Activated CD4-positive, alpha-beta T cell treated with anti-CD3 and anti-CD28 coated beads, Interleukin-2, amount 10 ng/mL, durations not matched to agents 24 days and 14 days (primary cell): ENCODE measurements at places on chromosomes 3 and 15. TPM values are rescaled to one million over a fixed set of nuclear protein-coding genes. Genes with fewer than 3 reads are reported as not detected.

Gene SOX2
- not detected in 2 replicates for total RNA-seq

Gene PEX5L
- total RNA-seq = 0.12 and 0.17 TPM in 2 replicates

Gene SEC61A1
- total RNA-seq = 194 TPM in 2 replicates

GRCh38 chr3:189954733-189955665 is 165.7 kb downstream of the P3H2 start:
- no peak overlapping the region for H3K27ac ChIP-seq
- DNase-seq = no peak
- peaks cover 17% of the 10 kb centered on the region for H3K27me3 ChIP-seq
- H3K4me1 ChIP-seq = peaks cover 2% of the 10 kb centered on the region
- H3K4me3 ChIP-seq = no peak overlapping the region
- H3K36me3 ChIP-seq = no peaks in the 10 kb centered on the region

DNA sequence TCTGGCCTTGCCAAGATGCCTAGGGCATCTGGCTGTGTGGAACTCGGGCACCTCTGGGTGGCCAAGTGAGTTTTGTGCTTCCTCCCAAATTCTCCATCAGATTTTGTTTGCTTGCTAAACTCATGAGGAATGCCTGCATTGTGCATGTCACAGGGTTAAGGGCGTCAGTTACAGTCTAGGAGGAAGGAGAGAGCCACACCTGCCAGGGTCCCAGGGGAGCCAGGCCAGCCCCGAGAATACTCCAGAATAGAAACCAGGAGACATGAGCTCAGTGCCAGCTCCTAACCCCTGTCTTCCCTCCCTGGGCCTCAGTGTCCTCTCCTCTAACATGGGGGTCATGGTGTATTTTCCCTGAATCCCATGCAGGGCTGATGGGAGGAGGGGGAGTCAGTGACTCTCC is 22.0 kb upstream of the SKOR1 start:
- H3K4me3 ChIP-seq = no peak overlapping the region
- no peak for DNase-seq
- H3K27me3 ChIP-seq = no peaks in the 10 kb centered on the region

DNA sequence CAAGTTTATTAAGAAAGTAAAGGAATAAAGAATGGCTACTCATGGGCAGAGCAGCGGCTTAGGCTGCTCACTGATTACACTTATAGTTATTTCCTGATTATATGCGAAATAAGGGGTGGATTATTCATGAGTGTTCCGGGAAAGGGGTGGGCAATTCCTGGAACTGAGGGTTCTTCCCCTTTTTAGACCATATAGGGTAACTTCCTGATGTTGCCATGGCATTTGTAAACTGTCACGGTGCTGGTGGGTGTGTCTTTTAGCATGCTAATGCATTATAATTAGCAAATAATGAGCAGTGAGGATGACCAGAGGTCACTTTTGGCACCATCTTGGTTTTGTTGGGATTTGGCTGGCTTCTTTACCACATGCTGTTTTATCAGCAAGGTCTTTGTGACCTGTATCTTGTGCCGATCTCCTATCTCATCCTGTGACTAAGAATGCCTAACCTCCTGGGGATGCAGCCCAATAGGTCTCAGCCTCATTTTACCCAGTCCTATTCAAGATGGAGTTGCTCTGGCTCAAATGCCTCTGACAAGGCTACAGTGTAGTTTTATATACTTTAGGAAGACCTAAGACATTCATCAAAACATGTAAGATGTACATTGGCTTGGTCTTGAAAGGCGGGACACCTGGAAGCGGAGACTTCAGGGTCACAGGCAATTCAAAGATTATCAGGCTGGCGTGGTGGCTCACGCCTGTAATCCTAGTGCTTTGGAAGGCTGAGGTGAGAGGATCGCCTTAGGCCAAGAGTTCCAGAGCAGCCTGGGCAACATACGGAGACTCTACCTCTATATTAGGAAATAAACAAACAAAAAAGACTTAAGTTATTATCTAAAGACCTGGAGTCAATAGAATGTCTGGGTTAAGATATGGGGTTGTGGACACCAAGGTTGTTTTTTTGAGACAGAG is 3.2 kb upstream of the BLOC1S6 start:
- no peak overlapping the region for H3K27ac ChIP-seq
- peaks cover 21% of the 10 kb centered on the region for H3K4me1 ChIP-seq
- peaks cover 5% of the 10 kb centered on the region for H3K36me3 ChIP-seq

DNA sequence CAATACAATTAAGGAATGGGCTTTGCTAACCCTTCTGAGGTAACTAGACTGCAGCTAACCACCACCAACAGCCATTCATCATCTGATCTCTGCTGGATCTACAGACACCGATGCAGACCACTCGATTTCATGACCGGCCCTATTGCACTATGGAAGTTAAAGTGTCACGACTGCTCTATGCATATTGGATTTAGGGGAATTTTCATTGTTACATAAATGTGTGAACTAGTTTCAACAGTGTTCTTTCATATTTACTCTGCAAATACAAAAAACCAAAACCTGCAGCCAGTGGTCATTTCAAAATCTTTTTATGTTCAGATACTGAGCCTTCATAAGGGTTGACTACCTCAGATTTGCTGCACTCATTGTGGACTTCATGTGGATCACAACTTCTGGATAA is 14.5 kb downstream of the CDV3 start:
- no peak overlapping the region for H3K4me3 ChIP-seq
- H3K36me3 ChIP-seq = peaks cover 53% of the 10 kb centered on the region
- no peak for DNase-seq

- no peak overlapping the region for H3K4me3 ChIP-seq
- no peaks in the 10 kb centered on the region for H3K4me1 ChIP-seq
- H3K27me3 ChIP-seq = peaks cover 2% of the 10 kb centered on the region
- no peak for DNase-seq
- no peak overlapping the region for H3K27ac ChIP-seq
These were observed 57.6 kb upstream of the FXR1 start for GRCh38 chr3:180854887-180855286.

DNA sequence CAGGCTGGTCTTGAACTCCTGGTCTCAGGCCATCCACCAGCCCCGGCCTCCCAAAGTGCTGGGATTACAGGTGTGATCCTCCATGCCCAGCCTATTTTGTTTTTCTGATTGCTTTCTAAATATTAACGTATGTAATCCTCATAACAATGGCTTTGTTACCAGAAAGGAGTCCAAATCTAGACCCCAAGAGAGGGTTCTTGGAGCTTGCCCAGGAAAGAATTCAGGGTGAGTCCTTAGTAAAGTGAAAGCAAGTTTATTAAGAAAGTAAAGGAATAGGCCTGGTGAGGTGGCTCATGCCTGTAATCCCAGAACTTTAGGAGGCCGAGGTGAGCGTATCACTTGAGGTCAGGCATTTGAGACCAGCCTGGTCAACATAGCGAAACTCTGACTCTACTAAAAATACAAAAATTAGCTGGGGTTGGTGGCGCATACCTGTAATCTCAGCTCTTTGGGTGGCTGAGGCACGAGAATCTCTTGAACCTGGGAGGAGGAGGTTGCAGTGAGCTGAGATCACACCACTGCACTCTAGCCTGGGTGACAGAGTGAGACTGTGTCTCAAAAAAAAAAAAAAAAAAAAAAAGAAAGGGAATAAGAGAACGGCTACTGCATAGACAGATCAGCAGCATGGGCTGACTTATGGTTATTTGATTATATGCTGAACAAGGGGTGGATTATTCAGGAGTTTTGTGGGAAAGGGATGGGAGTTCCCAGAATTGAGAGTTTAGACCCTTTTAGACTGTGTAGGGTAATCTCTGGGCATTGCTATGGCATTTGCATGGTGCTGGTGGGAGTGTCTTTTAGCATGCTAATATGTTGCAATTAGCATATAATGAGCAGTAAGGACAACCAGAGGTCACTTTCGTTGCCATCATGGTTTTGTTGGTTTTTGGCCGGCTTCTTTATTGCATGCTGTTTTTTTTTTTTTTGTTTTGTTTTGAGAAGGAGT is 36.1 kb downstream of the TYRO3 start:
- no peaks in the 10 kb centered on the region for H3K4me1 ChIP-seq
- no peak overlapping the region for H3K27ac ChIP-seq
- no peak overlapping the region for H3K4me3 ChIP-seq
- DNase-seq = no peak

DNA sequence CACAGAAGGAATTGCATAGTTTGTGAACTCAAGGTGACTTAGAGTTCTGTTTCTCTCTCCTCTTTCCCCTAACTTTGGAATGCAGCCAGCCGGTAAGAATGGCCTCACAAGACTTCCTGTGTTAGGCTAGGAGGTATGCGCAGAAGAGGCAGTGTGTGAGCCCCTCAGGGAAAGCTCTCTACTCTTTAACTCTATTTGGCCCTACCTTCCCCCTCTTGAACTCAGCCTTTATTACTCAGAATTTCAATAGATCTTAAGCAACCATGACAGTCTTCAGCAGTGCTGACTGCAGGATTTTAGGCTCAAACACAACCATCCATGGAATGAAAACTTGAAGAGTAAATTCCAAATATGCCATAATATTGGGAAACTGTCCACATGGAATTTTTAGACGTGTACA is 209.5 kb downstream of the DTWD1 start:
- H3K27me3 ChIP-seq = no peaks in the 10 kb centered on the region
- no peak overlapping the region for H3K27ac ChIP-seq
- no peaks in the 10 kb centered on the region for H3K4me1 ChIP-seq
- no peak overlapping the region for H3K4me3 ChIP-seq
- DNase-seq = no peak

GRCh38 chr3:55089211-55089610 is 161.4 kb upstream of the LRTM1 start:
- H3K4me3 ChIP-seq = no peak overlapping the region
- no peaks in the 10 kb centered on the region for H3K36me3 ChIP-seq
- no peaks in the 10 kb centered on the region for H3K27me3 ChIP-seq
